ENCODE measurements at places on chromosomes 2 and 18.

- no peak for DNase-seq
Observed at GRCh38 chr18:3520230-3521085, 70.5 kb downstream of the TGIF1 start.

GRCh38 chr2:177692783-177693269 is 300.3 kb downstream of the AGPS start:
- DNase-seq = no peak

- no peak for DNase-seq
Observed at GRCh38 chr2:207338610-207339009, 172.9 kb upstream of the KLF7 start.

DNA sequence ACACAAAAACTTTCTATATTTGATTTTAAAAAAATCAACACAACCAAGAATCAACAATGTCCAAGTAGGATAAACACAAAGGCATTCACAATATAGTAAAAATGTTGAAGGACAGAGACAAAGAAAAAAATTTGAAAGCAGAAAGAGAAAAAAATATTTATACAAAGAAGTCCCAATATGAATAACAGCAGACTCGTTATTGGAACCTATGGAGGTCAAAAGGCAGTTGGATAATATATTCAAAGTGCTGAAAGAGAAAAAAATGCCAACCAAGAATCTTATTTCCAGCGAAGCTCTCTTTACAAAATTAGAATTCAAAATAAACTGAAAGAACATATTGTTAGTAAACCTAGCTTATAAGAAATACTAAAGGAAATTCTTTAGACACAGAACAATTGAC is 859.5 kb downstream of the LRP1B start:
- no peak for DNase-seq

DNA sequence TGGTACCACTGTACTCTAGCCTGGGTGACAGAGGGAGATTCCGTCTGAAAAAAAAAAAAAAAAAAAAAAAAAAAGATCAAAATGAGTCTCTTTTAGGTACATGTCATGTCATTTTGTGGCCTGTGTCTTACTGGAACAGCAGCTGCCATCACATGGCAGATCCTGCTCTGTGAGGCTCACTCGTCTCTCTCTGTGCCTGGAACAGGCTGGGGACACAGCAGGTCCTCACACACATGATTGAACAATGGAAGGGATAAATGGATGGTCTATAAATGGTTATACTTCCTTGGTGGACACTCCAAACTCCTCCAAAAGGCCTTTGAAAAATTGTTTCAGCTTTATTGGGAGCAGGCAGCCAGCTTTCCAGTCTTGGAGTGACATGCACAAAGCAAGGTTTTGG is 236.2 kb upstream of the COPS8 start:
- DNase-seq = no peak

GRCh38 chr18:45745817-45746461 is 22.0 kb downstream of the SLC14A1 start:
- no peak for DNase-seq

Measured in activated T-cell treated with anti-CD3 and anti-CD28 coated beads for 24 hours (primary cell).